ENCODE measurements at places on chromosomes 5 and 9.
A peak's percentile ranks its signal among the peaks of the same experiment; 100 is the strongest.

- DNase-seq: no peak
Observed at GRCh38 chr5:80372780-80373179, 35.1 kb upstream of the ZFYVE16 start.

GRCh38 chr5:132388244-132389050 lies 18.9 kb downstream of the SLC22A5 start:
- no peak for DNase-seq

DNA sequence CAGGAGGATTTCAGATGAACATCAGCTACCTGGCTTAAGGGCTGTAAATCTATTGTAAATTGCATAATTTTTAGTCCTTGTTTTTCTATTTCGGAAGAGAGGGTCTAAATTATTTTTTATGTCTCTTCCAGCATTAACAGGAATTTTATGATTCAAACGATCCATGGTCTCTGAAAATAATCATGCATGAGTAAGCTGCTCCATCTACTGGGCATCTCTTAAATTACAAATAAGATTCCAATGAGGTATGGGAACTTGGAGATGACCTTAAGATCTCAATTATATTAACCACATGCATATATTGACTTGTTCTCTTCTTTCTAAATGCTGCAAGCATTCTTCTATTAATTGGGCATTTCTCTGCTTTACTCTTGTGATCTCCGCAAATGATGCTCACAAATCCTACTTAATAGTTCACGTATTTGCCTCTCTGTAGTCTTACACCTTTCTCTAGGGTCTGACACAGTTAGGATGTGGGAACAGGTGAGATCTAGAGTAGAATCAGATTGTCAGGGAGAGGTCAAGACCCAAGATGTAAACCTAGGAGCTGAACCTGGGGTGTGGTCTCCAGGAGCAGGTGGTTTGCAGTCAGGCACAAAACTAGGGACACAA lies 86.9 kb downstream of the NUDT12 start:
- DNase-seq: peak; percentile 50

DNA sequence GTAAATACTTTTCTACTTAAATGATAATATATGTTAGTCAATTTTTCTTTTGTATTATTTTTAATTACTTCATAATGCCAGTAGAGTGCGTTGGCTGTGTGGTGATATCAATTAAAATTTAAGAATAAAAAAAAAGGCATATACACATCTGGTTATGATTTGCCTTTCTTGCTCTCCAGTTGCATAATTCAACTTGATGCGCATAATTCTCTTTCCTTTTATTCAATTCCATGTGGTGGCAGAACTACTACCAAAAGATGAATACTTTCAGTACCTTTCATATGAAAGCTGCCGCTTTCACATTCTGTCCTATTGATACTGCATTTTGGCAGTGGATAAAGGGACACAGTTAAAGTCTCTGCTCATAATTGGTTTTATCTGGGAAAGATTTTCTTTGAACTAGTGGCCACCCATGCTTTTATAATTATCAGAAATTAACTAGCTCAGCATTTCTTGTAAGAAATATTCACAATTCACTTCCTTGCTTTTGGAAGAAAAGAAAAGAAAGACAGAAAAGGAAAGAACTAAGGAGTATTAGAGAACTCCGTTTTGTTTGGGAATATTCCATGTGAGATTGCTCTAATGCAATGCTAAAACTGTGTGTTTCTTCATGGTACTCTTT lies 12.3 kb upstream of the ADGRV1 start:
- DNase-seq: peak; percentile 10

DNA sequence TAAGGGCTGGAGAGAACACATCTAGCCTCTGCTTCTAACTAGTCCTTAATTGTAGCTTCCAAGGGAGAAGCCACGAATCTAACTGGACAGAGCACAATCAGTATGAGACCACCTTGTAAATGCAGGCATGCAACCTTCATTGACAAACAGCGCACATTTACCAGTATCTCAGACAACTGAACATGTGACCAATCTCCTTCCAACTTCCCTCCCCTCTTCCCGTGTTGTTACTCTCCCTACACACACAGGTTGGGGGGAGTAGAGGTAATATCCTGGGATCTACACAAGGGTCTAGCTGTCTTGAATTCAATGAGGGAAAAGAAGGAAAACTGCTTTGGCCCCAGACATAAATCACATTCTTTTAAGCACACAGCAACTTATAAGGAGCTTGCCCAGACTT lies 77.6 kb downstream of the LIFR start:
- DNase-seq: no peak

GRCh38 chr9:110049699-110050450 lies 158.1 kb downstream of the C9orf152 start:
- peak; percentile 34 for DNase-seq

DNA sequence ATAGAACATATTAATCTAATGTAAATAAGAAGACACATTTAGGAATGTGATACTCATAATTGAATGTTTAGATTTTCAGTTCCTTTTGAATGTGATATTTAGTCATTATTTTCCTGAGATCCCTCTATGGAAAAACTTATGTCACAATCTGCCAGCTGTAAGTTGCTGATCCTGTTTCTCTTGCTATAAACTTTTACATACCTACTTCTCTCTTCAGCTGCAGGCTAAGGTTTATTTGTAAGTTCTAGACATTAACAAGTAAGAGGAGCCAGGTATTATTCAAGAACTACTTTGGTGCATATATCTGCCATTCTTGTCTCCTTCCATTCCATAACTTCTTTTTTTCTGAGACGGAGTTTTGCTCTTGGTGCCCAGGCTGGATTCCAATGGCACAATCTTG lies 462.4 kb downstream of the PRR16 start:
- DNase-seq: no peak

DNA sequence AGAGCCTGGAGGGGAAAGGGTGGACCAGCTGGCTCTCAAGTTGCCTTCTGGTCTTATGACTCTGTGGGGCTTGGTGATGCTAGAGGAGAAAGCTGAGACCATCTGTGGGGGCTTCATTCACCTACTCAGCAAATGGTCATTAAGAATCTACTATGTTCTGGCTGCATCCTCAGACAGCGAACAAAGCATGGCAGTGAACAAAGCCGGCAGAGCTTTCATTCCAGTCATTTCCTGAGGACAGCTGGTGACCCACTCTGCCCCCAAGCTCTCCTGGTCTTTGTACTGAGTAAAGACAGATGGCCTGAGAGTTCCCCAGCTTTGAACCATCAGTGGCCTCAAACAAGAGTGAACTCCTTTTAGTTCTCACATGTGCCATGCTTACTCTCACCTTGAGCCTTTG lies 48.0 kb downstream of the FGF1 start:
- DNase-seq: no peak

DNA sequence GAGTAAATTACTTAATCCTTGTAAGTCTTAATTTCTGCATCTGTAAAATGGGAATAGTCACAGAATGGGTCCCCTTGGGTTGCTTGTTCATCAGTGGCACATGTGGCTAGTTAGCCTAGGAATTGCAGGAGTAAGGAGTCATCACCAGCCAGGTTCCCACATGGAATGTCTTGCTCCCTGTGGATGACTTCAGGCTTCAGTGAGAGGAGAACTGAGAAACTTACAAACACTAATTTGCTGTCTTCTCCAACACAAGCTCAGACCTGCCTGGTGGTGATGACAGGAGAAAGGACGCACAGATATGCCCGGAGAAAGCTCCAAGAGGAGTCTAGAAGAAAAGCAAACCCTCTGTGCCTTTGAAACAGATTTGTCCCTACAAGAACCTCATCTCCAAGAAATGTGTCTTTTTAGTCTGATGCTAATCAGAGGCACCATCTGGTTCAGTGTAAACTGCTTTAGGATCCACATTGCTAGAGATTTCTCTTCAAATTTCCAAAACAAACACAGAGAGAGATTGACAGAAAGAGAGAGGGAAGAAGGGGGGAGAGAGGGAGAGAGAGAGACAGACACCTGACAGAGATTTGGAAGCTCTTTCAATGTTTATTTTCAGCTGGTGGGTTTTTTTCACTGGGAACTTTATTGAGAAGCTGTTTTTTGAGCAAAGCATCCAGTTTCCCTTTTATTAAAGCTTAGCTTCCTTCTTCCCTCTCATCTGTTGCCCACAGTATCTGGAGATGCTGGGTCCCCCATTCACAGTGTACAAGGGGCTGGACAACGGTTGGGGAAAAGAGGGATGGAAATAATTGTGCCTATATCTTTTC lies 128.3 kb downstream of the DOCK2 start:
- DNase-seq: peak; percentile 43

- DNase-seq: no peak
Observed at GRCh38 chr5:95803271-95804148, 19.0 kb downstream of the GLRX start.

- DNase-seq: peak; percentile 69
Observed at GRCh38 chr5:151628112-151628823, 37.1 kb upstream of the FAT2 start.

DNA sequence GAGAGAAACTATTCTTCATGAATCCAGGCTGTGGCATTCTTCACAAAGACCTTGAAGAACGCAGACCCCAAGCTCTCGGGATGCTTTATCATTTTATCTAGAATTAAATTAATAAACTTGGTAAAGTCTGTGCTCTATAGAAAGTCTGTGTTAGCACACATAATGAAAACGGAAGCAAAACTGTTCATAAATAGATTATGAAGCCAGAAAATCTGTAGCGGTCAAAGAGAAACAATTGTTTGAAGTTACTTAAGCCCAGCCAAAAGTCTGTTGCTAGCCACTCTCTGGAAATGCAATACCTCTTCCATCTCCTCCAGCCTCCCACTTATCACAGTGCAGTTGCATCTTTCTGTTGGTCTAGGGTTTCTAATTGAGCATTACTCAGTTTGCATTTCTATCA lies 375.9 kb downstream of the KIF4B start:
- DNase-seq: no peak

- DNase-seq: no peak
Observed at GRCh38 chr9:90842996-90843395, 41.4 kb downstream of the SYK start.

DNA sequence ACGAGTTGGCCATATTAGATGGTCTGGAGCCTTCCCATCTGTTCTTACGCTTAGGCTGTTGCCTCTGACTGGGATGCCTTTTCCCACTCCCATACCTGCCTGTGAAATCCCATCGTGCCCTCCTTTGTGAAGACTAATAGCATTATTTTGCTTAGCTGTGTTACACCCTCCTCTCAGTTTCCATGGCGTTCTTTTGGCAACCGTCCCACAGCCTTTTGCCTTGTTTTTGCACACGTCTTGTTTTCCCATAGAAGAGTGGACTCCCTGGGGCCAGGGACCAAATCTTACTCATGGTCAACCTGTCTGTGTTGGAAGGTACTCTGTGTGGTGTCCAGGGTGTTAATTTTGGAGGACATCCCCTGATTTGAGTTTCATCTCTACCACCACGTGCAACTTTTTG lies 242.1 kb downstream of the HSPA4 start:
- DNase-seq: no peak

DNA sequence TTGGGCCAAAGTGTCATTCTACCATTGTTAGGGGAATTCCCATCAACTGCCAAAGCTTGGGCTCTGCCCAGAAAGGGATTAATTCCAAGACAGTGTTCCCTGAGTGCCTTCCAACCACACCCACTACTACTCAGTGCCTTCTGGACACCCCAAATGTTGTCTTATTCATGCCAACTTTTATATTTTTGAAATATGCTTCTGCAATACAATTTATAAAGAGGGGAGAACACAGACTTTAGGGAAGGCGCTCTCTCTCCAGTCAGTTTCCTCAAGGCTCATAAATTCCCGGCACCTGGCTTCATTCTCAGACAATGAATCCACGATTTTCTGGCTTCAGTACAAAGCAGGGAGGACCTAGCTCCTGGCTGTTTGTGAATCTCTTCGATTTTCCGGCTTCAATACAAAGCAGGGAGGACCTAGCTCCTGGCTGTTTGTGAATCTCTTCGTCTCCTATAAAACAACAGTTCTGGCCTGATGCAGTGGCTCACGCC lies 120.1 kb upstream of the MYO10 start:
- DNase-seq: peak; percentile 11

DNA sequence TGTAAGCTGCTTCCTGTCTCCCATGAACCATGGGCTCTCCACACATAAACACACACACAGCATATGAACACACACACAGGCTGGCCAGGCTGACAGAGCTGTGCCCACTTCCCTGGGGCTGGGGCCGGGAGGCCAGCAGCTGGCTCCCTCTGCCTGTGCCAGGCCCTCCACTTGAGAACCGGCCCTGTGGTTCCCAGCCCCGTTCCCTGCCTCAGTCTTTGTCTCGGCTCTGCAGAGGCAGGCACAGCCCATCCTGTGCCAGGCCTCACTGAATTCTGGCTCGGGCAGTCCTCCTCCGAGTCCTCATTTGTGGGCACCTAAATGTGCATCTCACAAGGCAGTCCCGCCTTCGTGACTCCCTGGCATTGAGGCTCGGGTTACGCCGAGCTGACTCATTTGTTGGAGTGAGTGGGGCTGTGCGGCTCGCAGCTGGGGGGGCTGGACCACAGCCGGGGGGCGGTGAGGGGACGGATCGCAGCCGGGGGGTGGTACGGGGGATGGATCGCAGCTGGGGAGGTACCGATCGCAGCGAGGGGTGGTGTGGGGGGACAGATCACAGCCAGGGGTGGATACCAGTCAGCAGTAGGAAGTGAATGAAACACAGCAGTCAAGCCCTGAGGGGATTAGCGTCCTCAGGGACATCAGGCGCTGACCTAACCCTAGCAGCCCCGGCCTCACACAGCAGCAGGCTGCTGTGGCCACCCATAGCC lies 72.3 kb downstream of the PSMB7 start:
- peak; percentile 95 for DNase-seq

DNA sequence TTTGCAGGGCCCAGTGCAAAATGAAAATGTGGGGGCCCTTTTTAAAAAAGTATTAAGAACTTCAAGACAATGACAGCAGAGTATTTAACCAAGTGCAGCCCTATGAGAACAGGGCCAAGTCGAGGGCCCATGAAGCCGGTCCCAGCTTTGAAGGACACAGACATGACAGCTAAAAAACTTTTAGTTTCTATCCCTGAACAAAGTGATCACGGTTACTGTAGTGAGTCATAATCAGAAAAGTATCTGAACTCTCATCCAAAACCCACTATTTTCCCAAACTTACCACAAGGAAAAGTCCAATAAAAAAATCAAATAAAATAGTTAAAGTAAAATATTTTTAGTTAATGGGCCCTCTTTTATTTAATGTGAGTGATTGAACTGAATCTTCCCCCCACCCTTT lies 126.0 kb downstream of the MEF2C start:
- no peak for DNase-seq

GRCh38 chr5:30438785-30439184 lies 754.7 kb upstream of the CDH6 start:
- DNase-seq: no peak
